LHCN-M2 (cell line): ENCODE measurements at places on chromosomes 1 and 21. TPM values are rescaled to one million over a fixed set of nuclear protein-coding genes. Genes with fewer than 3 reads are reported as not detected.

The GUCA2A gene
- total RNA-seq = not detected in 2 replicates

The CYP4A11 gene
- total RNA-seq = not detected in 2 replicates

The PDC gene
- not detected in 2 replicates for total RNA-seq

The DHRS3 gene
- 1.4 and 1.6 TPM in 2 replicates for total RNA-seq

The LRRC7 gene
- total RNA-seq = 0.45 and 0.80 TPM in 2 replicates

The SLC16A4 gene
- 8.0 and 8.1 TPM in 2 replicates for total RNA-seq

The VAV3 gene
- 0.64 and 1.4 TPM in 2 replicates for total RNA-seq

The NTRK1 gene
- 0.19 TPM in 1 of 2 replicates, not detected in the other for total RNA-seq

The CYP4X1 gene
- total RNA-seq = not detected in 2 replicates

- DNase-seq = no peak
Observed at GRCh38 chr1:14118691-14119485, 418.9 kb downstream of the PRDM2 start.

GRCh38 chr1:29974316-29974724, 738.0 kb downstream of the PTPRU start:
- no peak for DNase-seq

DNA sequence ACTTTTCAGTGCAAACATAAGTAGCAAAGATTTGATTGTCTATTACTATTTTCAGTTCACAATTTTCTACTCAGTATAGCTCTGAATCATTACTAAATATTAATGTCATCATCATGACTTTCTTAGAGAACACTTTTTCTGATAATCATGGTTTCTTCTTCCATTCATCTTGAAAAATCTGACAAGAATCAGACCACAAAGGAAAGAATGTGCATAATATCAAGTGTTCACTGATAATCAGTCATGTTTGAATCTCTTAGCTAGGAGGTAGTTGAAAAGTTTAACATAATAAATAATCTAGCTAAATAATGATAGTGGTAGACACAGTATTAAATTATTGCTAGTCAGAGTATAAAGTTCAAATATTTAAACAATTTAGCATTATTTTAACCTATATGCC, 133.2 kb downstream of the BRINP3 start:
- DNase-seq = no peak

- no peak for DNase-seq
Observed at GRCh38 chr1:30686236-30686935, 37.0 kb downstream of the MATN1 start.

DNA sequence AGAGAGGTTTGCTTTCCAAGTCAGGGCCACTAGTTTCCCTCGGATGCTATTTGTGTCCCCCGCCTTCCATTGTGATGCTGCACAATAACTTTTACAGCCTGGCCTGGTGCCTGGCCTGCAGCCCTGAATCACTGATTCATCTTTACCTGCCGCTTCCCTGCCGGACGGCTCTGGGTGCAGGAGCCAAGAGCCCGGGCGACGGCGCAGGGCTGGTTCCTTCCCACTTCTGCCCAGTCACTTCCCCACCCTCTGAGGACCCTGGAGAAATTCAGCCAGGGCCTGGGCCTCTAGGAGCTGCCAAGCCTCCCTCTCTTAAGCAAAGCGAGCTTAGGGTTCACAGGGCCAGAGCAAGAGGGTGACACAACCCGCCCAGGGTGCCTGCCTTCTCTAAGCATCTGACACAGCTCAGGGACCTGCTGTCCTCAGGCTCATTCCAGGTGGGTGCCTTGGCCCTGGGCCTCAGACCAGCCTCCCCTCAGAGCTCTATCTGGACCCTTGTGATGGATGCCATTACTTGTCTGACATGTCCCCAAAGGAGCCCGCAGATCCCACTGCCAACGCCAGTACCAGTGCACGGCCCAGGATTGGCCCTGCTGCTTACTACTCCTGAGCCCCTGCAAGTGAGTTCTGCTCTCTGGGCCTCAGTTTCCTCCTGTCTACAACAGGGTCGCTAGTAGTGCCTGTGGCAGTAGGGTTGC, 381.0 kb upstream of the VAMP3 start:
- no peak for DNase-seq

GRCh38 chr21:43956019-43956669, 56.0 kb upstream of the TRAPPC10 start:
- no peak for DNase-seq

DNA sequence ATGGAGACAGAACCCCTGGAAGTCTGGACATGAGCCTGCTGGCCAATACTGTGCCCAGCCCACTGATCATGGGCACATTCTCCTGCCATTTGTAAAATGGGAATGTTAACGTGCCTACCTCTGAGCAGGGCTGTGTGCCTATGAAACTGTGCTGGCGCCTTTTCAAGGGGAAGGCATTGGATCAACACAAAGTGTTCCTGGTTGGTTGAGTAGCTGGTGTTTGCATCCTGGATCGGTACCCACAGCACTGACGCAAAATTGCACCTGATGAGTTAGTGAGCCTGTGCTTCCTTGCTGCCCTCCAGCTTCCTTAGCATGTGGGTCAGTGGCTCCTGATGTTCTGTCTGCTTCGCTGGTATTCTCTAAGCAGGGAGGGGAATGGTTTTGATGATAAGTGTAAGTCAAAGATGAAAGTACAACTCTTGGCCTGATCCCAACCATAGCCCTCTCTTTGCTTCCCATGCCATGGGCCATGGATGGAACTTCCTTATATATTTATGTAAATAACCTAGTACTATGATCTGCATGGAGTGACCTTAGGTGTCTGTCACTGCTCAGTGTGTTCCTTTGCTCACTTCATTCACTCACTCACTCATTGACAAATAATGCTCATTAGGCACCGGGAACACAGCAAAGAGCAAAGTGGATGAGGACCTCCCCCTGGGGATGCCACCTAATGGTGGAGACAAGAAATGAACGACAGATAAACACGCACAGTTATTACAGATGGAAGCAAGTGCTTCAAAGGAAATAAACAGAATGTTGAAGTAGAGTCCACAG, 22.7 kb downstream of the MAB21L3 start:
- DNase-seq = peak; percentile 18

DNA sequence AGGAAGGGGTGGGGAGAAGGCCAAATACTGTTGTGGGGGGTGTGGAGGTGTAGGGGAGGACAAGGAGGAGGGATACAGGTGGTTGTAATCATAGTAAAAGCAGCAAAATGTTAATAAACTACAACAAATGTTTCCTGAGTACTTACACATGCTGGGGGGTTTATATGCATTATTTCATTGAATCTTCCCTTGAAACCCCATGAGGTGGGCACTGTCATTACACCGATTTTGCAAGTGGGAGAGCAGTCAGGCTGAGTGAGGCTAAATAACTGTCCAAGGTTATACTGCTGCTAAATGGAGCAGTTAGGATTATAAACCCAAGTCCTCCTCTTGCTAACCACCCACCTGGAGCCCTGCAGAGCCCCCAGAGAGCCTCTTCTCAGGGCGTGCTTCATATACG, 14.4 kb upstream of the GRHL3 start:
- no peak for DNase-seq

DNA sequence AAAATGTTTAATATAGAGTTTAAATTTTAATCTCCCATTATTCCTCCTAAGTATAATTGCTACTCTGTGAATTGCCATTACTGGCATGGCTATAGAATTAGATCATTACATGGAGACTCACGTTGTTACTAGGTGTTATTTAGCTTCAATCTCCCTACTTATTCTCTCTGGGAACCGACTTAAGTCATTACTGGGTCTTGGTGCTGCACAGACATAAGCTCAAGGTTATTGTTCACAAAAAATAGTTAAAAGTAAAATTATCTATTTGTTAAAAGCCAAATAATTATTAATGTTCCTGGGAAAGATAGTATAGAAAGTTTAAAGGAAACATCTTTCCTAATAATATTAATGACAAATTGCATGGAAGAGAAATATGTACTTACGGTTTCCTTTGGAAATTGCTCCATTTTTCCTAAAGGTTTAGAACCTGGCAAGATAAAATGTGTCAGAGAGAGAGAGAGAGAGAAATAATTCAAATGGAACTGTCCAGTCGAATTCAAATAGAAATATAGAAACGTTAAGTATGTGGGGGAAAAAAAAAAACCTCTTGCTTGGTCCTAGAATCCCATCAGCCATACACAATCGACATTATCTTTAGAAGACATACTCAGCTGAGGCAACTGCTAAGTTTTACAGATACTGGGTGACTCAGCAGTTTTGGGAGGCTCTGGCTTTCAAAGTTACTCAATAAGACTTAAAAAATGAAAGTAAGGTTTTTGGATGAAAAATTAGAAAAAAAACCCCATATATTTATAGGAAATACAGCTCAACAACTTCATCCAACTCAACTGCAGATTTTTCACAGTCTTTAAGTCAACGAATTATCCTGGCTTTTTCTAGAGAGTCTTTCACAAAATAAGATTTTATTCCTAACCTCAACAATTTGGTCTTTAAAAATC, at the start of gene SPTA1:
Gene SPTA1 (minus strand): TSS at position 605 of the 899 bp plus-strand sequence. CDS start 198 bp downstream, at position 407.
- no peak for DNase-seq

DNA sequence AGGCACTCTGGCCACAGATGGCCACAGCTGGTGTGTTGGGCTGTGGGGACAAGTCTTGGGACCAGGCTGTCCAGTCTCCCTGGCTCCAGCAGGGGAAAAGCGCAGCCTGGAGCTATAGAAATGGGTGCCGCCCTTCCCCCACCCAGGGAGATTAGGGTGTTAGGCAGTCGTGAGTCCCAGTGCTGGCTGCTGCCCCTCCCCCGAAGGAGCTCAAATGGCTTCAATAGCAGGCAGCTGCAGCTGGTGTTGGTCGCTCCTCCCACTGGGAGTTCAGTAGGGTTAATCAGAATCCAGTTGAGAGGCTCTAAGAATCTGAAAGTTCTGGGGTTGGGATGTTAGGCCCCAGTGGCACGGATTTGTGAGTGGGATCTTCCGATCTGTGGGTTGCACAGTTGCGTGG, 595.6 kb upstream of the PKN2 start:
- DNase-seq = no peak

GRCh38 chr1:194503209-194503608, 1316.8 kb upstream of the B3GALT2 start:
- no peak for DNase-seq

DNA sequence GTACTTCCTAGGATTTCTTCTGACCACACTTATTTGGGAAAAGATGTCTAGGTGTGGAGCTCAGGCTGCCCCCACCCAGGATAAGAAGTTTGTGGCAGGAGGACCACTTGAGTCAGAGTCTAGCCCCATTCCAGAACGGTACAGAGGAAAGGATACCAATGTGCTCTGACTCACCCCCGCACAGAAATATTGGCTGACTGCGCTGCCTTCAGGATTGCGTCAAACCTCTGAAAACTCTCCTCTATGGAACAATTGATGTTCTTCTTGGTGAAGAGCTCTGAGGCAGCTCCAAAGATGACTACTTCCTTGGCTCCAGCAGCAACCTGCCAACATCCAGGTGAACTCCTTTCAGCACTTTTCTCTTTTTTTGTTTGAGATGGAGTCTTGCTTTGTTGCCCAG, 11.2 kb downstream of the HMGCL start:
- no peak for DNase-seq
